Tibial nerve (tissue), 4 donors: ENCODE measurements at places on chromosomes 4 and X.
A peak's percentile ranks its signal among the peaks of the same experiment; 100 is the strongest.

DNA sequence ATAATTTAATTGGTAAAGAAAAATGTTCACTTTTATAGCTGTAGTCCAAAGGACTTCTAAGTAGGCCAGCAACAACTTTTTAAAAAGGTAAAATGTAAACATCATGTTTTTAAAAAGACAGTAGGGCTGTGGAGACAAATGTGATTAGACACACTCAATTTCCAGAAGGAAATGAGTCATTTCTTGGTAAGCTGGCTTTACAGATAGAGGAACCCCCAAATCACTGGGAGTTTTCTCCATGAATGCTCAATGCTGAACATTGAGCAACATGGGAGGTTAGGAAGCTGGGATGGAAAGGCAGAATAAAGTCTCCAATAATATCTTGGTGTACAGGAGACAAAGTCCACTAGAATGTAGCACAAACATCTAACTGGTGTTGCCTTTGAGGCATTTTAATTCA is 121.3 kb downstream of the NWD2 start:
- DNase-seq = no peak

DNA sequence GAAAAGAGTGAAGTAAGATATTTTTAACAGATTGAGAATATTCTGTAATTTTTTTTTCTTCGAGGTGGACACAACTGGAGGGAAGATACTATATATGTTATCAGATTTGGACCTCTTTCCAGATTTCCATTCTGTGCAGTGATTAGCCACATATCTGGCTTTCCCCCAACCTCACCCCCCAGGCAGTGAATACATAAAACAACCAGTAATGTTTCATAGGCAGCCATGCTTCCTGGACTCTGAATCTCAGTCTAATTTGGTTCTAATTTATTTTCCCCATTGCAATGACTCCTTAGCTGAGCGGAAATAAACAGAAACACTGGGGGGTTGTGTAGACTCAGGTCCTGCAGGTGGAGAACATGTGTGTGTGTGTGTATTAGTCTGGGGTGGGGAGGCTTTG is 226.5 kb downstream of the FBXW7 start:
- DNase-seq = no peak

- DNase-seq = no peak
Observed at GRCh38 chr4:154490583-154491340, 837 bp downstream of the DCHS2 start.

DNA sequence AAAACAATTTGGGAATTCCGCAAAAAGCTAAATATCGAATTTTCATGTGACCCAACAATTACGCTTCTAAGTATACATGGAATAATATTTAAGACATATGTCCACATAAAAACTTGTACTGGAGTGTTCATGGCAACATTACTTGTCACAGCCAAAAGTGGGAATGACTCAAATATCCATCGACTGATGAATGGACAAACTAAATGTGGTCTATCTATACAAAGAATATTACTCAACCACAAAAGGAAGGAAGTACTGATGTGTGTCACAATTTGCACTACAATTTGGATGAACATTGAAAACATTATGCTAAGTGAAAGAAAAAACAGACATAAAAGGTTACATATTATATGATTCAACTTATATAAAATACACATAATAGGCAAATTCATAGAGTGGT is 71.9 kb downstream of the AFF2 start:
- DNase-seq = no peak

GRCh38 chr4:55931833-55932232 is 16.9 kb upstream of the CEP135 start:
- no peak for DNase-seq

- no peak for DNase-seq
Observed at GRCh38 chrX:72050011-72050410, 81.7 kb downstream of the RTL5 start.

GRCh38 chrX:81238166-81238565 is 36.3 kb downstream of the SH3BGRL start:
- DNase-seq = no peak

DNA sequence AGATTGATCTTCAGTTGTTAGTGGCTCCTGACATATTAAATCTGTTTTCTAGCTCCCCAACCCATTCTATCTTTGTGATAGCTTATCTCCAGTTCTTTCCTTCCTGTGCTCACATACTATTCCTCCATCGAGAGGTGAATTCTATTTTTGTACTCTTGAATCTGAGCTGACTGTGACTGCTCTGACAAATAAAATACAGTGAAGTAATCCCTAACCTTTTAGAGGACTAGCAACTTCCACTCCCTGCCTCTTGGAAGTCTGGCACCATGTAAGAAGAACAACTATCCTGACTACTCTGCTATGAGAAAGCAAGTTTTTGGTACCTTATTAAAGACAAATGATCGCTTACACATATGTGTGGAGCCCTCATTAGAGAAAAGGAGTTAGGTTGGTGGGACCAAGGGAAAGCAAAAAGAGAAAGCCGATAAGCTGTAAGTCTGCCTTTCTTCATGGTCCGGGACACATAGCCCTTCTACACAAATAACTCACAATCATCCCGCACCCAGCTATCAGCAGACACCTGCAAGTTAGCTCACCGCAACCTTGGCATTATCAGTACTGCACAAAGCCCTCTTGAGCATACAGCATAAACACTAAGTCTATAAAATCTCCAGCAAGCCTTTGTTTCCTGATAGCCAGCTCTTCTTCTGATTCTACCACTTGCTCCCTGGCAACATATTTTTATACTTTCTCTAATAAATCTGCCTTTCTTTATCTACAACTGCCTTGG is 13.5 kb upstream of the PPM1K start:
- no peak for DNase-seq

DNA sequence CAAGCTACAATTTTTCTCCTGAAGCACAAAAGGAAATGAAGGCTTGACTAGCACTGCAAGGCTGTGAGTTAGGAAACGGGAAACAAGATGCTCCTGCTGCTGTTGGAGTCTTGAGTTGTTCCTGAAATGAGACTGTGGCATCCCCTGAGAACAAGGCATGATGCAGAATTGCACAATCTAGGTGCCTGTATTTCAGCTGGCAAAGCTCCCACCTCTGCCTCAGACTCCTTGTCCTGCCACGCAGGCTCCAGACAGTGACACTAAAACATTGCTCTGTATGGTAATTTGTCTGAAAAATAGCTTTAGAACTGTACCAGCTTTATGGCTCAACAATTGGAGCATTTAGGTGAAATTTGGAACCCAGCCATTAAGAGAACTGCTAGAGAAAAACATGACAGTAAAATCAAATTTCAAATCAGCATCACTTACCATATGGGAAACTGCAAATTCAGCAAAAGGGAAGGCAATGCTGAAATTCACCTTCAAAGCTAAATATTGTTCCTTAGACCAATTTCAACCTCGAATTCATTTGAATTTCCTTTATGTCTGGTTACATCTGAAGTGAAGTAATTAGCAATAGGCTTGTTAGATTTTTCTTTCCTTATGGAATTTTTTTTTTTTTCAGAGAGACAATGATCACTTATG is 103.4 kb downstream of the MFAP3L start:
- DNase-seq = peak; percentile 31

- no peak for DNase-seq
Observed at GRCh38 chr4:165198329-165198728, 9.0 kb upstream of the KLHL2 start.

DNA sequence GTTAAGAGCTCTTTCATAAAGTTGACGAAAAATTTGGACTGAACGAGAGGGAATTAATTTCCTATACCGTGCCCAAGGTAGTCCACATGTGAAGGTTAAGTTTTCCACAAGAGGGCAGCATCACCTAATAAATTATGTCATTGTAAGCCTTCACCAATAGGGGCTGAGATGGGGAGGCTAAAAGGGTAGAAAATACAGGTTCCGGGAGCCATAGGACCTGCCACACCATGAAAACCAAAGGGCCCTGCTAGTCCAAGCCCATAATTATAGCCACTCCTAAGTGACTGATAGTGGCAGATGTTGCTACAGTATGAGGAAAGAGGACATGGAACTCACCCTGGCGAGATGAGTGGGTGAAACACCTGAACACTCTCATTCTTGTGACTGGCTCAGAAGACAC is 122.2 kb downstream of the SHROOM4 start:
- peak; percentile 15 for DNase-seq

DNA sequence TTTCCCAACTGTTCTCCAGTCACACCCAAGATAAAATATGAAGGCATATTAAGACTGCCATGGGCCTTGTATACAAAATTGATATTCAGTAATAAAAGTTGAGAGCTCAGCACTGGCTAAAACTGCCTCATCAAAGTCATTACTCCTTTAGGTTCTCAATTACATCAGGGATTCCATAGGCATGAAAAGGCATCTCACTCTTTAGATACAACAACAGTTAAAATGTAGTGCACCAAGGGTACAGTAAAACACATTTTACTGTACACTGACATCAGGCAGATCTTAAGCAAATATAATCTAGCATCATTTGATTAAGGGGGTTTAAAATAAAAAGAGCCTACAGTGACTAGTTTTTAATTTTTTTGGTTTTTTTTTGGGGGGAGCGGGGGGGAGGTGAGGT is 107.7 kb downstream of the PPP3CA start:
- DNase-seq = no peak

- DNase-seq = no peak
Observed at GRCh38 chr4:76401654-76402053, 19.3 kb downstream of the CCDC158 start.

- DNase-seq = no peak
Observed at GRCh38 chr4:55014876-55015275, 110.5 kb downstream of the KDR start.

- no peak for DNase-seq
Observed at GRCh38 chr4:138438608-138439007, 196.5 kb upstream of the SLC7A11 start.
